NCI-H1930 (cell line): ENCODE measurements at places on chromosomes 5 and 9.

DNA sequence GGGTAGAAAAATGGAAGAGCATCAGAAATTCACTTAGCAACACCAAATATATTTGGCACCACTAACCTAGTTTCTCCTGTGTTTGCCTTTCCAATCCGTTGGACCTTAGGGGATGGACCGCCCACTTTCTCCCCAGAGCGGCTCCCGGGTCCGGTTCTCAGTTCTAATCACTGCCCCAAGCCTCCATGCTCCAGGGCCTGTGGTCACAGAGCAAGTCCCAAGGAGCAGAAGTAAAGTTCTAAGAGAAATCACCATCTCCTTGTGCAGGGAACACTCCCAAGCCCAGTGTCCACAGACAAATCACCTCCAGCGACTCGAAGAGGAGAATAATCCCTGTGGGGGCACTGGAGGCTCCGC, 728 bp upstream of the SLC1A1 start:
- no peak for DNase-seq

DNA sequence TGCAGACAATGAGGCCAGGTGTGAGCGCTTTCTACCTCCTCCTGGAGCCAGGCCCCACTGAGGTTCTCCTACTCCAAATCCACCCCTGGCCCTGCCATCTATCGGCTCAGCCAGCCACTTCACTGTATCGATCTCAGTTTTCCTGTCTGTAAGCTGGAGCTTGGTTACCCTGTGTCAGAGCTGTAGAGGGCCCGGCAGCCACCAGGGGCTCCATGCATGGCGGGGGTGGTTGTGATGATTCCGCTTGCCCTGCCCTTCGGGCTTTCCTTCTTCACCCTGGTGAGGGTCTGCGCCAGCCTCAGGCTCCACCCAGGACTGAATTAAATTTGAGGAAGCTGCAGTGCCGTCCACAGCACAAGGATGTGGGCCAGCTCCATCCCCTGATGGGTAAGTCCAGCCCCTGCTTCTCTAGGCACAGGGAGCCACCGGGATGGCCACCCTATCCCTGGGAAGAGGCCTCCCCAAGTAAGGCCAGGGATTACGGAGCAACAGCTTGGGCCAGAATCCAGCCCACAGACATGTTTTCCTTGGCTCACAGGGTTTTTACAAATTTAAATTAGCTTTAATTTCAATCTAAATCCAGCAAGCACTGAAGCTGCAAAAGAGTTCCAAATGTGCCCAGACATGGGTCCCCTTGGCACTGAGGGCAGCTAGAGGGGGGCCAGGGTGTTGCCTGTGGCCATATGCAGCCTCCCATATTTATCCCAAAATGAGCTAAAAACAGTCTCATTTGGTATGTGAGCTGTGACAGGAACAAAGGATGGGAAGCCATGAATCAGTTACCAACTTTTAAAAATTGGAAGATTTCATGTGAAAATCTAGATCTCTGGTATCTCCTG, 89.1 kb upstream of the FBXW11 start:
- no peak for DNase-seq

- no peak for DNase-seq
Observed at GRCh38 chr9:15344191-15344590, 37.2 kb upstream of the TTC39B start.

GRCh38 chr5:143133721-143134120, 269.8 kb downstream of the NR3C1 start:
- DNase-seq = no peak

GRCh38 chr9:109463924-109464625, 34.0 kb downstream of the PTPN3 start:
- no peak for DNase-seq

DNA sequence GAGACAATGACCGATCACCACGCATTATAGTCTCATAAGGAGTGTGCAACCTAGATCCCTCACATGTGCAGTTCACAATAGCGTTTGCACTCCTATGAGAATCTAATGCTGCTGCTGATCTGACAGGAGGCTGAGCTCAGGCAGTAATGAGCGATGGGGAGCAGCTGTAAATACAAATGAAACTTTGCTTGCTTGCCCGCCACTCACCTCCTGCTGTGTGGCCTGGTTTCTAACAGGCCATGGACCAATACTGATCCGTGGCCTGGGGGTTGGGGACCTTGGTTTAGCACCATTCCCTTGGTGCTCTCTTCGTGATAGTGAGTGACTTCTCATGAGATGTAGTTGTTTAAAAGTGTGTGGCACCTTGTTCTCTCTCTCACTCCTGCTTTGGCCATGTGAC, 50.2 kb downstream of the PRLR start:
- no peak for DNase-seq

GRCh38 chr9:134223591-134224122, 59.3 kb upstream of the RNU6ATAC start:
- DNase-seq = no peak

DNA sequence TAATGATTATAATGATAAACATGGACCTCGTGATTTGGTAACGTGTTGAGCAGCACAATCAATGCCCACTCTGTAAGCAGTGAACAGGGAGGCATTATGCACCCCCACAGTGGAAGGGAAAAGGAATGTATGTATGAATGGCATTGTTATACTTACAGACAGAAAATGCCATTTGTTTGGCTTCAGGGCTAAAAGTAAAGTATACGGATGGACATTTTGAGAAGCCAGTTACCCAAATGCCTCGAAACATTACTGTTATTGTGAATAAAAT, 260.2 kb upstream of the PPP1R2B start:
- no peak for DNase-seq

DNA sequence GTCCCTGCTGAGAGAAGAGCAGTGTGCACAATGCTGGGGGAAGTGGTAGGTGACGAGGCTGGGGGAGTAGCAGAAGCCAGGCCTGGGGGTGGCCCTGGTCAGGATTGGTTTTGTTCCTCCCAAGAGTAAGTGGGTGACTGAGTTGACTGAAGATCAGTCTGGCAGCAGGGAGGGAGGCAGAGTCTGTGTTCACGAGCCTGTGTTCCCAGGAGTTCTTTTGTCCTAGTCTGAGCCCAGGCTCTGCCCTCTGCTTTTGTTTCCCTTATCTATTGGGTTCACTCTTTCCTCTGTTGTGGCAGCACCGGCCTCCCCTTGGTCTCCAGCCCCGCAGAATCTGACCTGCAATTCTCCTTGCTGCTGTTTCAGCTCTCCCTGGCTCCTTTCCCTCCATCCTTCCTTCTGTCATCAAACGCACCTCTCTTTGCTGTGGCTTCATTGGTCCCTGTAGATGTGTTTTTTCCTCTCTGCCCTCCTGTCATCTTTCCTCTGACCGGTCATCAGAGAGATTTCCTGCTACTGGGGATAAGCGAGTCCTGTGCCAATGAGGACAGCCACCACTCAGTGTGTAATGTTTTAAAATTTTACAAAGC, 607.4 kb downstream of the KIF4B start:
- DNase-seq = no peak

- no peak for DNase-seq
Observed at GRCh38 chr9:71253011-71253410, 131.6 kb upstream of the TRPM3 start.

DNA sequence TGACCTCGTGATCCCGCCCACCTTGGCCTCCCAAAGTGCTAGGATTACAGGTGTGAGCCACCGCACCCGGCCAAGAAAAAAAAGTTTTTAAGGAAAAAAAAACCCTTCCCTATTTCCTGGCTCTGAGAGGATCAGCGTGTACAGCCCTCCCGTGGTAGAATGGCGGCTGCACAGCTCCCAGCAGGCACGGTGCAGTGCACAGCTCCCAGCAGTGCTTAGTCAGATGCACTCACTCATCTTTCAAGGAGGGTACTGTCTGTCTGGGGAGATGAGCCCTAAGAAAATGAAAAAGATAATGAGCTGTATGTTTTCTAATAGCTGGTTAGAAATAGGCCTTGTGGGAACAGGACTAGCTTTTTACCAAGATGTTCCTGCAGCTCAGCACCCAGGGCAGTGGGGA, 36.7 kb upstream of the SLC2A8 start:
- no peak for DNase-seq

DNA sequence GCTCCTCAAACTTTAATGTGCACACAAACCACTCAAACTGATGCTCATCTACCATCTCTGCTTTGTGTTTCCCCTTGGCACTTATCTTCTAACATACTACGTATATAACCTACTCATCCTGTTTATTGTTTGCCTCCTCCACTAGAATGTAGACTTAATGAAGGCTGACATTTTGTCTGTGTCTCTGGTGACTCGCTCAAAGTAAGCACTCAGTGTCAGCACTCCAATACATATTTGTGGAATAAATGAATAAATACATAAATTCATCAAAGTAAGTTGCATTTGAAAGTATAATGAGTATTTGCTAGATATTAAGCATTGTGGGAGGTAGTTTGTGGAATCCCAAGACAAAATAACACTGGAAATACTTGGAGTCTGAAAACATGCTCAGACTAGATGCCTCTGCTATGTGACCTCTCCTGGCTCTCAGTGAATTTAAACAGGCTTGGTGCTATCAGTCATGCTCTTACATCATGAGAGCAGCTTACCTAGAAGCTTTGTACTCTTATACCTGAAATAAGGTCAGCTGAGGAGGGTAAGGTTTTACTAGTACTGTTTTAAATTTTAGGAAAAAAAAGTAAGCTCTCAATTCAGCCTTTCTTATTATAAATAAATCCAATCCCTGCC, 37.0 kb upstream of the RANBP6 start:
- DNase-seq = no peak

DNA sequence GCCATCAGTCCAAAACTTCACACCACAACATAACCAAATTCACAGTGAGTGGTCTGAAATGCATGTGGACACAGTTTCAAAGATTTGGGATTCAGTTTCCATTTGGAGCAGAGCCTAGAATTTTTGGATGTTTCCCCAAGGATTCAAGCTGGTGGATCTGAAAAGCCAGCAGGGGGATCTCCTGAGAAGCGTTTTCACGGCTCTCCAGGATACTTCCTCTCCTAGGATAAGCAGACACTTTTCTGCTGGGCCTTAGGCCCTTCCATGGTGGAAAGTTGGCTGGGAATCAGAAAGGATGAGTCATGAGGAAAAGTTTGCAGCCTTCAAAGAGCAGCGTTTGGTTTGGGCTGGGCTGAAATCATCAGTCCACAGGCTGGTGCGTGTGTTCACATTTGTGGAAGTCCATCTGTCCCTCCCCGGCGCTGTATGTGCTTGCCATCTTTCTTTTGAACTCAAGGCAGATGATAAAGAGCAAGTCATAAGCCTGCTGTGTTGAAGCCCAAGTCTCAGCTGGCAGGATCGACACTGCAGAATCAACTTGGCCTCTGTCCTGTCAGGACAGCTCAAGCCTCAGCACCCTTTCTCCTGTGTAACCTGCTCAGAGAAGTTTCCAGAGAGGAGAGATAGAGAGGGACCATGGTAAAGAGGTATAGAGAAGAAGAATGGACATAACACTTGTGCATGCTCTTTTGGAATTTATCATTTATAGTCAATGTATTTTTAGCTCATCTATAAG, 152.6 kb upstream of the MSX2 start:
- no peak for DNase-seq

- no peak for DNase-seq
Observed at GRCh38 chr5:11602298-11602697, 301.9 kb downstream of the CTNND2 start.

DNA sequence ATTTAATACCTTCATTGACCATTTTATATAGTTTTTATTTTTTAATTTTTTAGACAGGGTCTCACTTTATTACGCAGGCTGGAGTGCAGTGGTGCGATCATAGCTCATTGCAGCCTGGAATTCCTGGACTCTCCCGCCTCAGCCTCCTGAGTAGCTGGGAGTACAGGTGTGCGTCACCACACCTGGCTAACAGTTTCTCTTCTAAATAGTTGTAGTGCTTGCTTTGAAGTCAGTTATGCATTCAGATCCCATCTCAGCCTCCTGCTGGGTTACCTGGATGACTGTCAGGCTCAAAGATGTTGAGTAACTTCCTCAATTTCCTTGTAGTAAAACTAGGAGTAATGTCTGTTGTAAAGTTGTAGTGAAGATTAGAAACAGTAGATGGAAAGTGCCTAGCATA, 21.4 kb downstream of the SNX18 start:
- DNase-seq = no peak

DNA sequence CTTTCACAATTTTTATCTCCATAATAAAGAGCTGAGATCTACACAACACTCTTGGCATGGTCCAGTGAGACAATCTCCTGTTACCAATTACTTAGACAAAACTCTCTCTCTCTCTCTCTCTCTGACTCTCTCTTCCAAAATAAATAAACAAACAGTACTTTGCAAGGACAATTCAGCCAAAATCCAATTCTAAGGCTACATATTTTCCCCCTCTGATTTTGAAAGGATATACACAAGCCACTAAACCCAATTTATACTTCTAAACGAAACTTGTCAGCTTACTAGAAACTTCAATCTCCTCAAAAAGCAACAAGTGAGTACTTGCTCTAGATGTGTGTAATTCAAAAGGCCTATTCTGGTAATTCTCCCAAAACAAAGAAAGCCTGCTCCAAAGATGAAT, 26.3 kb upstream of the TNPO1 start:
- no peak for DNase-seq

DNA sequence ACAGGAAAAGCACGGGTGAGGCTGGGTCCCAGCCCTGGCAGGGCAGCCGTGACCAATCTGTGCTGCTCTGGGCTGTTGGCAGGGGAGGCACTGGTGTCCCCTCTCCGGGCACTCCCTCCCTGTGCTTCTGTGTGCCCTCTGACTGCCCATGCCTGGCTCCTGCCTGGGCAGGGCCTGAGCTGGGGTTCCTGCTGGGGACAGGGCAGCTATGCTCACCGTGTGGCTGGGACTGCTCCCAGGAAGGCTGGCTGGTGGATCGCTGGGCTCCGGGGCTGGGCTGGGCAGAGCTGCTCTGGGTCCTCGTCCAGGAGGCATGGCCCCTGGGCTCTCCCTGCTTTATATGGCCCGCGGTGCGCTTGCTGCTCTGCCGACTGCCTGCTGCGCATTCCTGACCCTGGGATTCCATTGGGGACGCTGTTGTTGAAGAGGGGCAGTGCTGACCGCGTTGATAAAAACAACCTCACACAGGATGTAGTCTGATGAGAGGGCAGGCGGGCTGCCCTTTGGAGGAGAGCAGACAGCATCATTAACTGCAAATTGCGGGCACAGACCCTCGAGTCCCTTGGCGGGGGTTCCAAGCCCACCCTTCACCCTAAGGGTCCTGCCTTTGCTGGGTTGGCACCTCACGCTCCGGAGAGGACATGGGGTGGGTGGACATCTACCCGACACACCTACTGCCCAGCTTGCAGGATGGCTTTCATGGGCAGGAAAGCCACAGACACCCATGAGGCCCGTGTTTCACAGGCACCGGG, 955 bp downstream of the QRFP start:
- no peak for DNase-seq

DNA sequence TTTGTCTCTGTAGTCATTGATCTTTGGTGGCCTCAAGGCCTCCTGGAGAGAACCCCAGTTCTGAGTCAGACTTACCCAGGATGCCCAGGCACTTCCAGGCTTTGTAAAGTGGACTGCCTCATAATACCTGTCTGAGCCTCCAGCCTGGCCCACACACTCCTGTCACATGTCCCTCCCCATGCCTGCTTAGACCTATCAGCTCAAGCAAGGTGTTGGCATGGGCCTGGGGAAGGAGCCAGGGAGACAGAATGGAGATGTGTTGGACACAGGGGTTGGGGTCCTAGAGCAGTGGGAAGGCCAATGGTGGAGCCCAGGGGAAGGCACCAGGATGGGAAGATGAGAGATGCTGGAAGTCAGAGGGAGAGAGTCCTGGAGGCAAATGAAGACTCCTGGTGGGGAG, 136.2 kb downstream of the CFAP90 start:
- DNase-seq = no peak
